ENCODE measurements at places on chromosomes 2 and 18. TPM values are rescaled to one million over a fixed set of nuclear protein-coding genes. Genes with fewer than 3 reads are reported as not detected.

The G6PC2 gene
- not detected for total RNA-seq

- peak; percentile 24 for DNase-seq
Measured at GRCh38 chr2:101307950-101308431, 510 bp downstream of the RNF149 start.

DNA sequence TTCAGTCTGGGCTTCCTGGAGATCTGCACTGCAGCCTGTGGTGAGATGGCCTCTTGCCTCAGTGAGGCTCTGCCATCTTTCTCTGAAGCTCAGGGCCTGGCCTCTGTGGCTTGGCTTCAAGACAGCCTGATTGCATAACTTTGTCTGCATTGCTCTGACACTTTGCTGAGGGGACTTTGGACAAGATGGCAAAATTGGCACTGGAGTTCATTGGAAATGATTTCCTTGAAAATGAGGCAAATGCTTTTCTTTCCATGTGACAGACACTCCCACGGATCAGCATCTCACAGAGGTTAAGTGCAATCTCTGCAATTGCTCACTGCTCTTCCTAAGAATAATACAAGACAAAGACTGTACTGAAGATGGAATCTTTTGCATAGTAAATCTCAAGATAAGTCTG, 166.8 kb downstream of the KCNS3 start:
- DNase-seq = no peak

DNA sequence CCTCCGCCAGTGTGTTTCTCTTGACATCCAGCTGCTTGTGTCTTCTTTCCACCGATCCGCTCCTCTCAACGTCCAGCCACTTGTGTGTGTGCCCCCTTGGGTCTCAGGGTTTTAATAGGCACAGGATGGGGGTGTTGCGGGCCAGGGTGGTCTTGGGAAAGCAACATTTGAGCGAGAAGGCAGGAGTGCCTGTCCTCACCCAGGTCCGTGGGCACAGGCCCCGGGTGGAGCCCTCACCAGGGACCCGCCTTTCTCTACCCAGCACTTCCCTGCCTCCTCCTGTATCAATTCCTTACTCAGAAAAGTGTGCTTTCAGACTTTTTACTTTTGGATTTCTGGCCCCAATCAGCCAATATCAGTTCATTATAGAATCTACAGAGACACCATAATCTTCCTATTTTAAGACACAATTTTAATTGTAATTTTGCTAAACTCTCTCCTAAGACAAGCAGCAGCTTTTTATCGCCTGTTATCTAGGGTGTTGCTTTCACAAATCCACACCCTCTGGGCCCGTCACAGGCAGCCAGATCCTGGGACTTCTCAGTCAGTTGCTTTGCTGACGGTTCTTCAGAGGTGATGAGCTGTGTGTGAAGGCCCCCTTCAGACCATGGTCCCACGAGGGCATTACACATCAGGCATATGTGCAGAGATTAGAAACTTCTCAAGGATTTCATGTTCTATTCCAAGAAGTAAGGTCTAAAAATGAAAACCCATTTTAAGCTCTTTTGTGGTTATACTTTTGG, 96.0 kb upstream of the FHL2 start:
- no peak for DNase-seq

Data from naive thymus-derived CD4-positive, alpha-beta T cell (primary cell).